ENCODE measurements at places on chromosomes 13 and 19.
A peak's percentile ranks its signal among the peaks of the same experiment; 100 is the strongest.

DNA sequence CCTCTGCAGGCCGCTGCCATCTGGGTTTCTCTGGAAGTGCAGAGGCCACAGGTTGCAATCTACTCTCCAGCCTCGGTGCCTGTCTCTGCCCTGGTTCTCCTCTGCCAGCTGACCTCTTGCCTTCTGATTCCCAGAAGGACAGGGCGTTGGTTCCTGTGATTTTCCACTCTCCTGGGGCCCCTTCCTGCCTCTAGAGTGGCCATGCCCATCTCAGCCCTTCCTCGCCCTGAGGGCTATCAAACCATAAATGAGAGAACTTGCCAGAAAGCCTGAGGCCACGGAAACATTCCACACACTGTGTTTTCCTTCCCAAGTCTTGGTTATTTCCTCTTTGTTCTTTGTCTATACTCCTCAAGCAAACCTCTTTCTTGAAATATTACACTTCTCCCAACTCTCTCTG lies 146.2 kb downstream of the SHISA2 start:
- no peak for DNase-seq

DNA sequence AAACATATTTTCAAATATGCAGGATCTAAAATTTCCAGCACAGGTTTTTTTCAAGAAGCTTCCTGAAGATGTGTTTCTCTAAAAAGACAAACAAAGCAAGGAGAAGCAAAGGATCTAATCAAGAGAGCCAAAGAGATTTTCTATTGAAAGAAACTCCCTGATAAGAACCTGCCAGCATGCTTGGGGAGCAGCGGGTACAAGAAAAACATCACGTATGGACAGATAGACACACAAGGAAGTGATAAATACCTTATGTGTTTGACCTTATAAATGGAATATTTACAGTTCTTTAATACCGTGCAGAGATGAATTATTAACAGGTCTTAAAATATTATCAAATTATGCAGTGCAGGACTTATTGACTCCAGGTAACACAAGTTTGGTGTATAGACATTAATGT lies 562.1 kb downstream of the DACH1 start:
- no peak for DNase-seq

DNA sequence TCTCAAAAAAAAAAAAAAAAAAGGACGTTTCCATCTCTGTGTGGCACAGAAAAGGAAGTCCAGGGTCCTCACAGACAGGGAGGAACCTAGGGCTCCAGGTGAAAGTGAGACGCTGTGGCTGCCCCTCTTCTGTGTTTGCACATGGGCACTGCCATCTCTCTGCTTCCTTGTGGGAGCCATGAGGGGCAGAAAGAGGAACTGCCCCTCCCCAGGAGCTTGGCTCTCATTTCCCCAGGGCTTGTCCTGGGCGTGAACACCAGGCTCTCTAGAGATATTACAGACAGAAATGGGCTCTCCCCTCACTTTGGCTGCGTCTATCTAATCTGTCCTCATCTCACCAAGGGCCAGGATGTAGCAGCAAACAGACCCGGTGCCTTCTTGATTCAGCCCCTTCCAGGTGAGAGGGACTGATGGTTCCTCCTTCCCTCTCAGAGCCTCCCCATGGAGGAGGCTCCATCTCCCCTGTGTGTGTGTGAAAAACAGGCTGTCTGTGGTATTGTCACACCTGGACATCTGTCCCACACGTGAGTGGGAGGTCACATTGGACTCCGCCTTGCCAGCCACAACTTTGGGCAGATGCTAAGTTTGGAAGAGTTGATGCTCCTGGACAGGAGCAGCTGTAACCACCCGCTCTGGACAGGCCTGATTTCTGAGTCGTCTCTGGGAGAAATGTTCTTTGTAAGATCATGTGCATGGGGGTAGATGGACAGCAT lies 840 bp upstream of the LILRA4 start:
- no peak for DNase-seq

DNA sequence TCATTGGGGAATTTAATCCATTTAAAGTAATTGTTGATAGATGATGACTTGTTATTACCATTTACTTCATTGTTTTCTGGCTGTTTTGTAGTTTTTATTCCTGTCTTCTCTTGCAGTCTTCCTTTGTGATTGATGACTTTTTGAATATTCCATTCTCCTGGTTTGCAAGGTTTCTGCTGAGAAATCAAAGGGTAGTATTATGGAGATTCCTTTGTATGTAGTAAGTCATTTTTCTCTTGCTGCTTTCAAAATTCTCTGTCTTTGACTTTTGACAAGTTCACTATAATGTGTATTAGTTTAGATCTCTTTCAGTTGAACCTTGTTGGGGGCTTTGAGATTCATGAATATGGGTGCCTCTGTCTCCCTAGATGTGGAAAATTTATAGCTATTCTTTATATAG lies 6.0 kb downstream of the ZNF559 start:
- DNase-seq, result no peak

- DNase-seq, result no peak
Measured at GRCh38 chr19:29623726-29624488, 17.8 kb downstream of the POP4 start.

GRCh38 chr13:49220036-49220855 lies at the start of gene MLNR:
MLNR (plus strand) TSS chr13:49220338; CDS start chr13:49220338, 0 bp downstream.
- DNase-seq, result no peak

DNA sequence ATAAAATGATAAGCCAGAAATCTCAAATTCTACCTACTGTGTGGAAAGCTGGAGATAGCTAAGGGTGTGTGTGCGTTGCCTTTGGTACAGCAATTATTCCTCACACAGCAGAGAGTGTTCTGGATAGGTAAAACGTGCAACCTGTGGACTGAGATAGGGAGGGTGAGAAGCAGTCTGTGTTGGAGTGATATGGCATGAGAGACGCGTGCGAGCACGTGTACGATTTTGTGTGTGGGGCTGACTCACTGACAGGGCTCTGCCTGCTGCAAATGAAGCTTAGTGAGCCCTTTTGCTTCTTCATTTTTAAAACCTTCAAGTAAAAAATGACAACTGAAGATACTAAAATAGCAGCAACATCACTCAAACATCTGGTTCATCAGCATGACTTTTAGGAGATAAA lies 35.7 kb upstream of the SLC10A2 start:
- DNase-seq, result no peak

DNA sequence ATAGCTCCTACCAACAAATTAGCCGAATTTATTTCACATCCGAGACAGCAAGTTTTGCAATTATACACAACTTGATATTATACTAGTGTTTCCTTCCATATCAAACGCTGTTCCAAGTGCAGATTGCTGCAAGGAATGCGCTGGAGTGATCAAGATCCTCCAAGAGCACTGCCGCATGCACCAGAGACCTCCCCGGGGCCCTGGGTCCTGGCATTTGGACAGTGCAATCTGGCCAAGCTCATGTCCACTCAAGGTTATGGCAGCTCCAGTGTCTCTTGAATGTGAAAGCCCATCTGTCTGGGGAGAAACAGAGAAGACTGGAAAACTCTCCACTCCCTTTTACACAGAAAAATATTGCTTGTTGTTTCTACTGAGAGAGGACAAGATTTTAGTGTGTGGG lies 111.9 kb downstream of the HSPH1 start:
- no peak for DNase-seq

DNA sequence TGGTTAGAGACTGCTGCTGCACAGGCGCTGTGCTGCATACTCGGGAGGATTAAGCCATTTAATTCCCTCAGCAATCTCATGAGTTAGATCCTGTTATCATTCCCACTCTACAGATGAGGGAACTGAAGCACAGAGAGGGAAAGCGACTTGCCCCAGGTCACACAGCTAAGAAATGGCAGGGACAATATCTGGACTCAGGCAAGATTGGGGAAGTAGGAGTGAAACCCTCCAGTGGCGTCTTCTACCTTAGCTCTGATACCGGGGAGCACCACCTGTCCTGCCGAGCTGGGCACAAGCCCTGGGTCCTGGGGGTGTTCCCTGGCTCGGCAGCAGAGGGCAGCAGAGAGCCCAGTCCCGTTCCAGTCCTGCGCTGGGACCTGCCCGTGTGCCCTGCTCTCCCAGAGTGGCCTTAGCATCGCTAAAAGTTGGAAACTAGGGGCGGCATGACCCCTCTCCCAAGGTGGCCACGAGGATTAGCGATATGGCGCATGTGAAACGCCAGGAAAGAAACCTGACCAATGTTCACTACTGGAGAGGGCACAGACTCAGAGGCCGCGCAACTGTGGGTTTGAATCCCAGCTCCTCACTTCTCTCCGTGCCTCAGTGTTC lies 20.5 kb downstream of the CYTH2 start:
- DNase-seq, result peak; percentile 57

- no peak for DNase-seq
Measured at GRCh38 chr19:38784224-38784623, 4.8 kb upstream of the LGALS7B start.
